ENCODE measurements at places on chromosomes 6 and 20. TPM values are rescaled to one million over a fixed set of nuclear protein-coding genes. Genes with fewer than 3 reads are reported as not detected.

BCAS1 gene
- total RNA-seq, result 0.69 TPM

MCM9 gene
- total RNA-seq, result 5.5 TPM

NFYA gene
- 11.7 TPM for total RNA-seq

SIRPB2 gene
- total RNA-seq, result not detected

PRELID3B gene
- total RNA-seq, result 69.8 TPM

SLC17A4 gene
- not detected for total RNA-seq

PTPRA gene
- total RNA-seq, result 35.3 TPM

NFATC2 gene
- 7.7 TPM for total RNA-seq

PROCR gene
- 148 TPM for total RNA-seq

ECT2L gene
- not detected for total RNA-seq

CAGE1 gene
- total RNA-seq, result 0.04 TPM

FHL5 gene
- not detected for total RNA-seq

PRKN gene
- total RNA-seq, result not detected

EBF4 gene
- total RNA-seq, result 2.1 TPM

PRSS35 gene
- 0.09 TPM for total RNA-seq

KCNG1 gene
- total RNA-seq, result 52.5 TPM

FERMT1 gene
- 14.4 TPM for total RNA-seq

ARHGAP40 gene
- not detected for total RNA-seq

C6orf89 gene
- 20.6 TPM for total RNA-seq

PNPLA1 gene
- total RNA-seq, result not detected

TRIM31 gene
- 0.69 TPM for total RNA-seq

CD109 gene
- 81.2 TPM for total RNA-seq

C6orf132 gene
- total RNA-seq, result 2.8 TPM

KHDRBS2 gene
- not detected for total RNA-seq

RIN2 gene
- 24.2 TPM for total RNA-seq

C20orf202 gene
- 0.07 TPM for total RNA-seq

MYO6 gene
- 6.1 TPM for total RNA-seq

TMEM217 gene
- 0.60 TPM for total RNA-seq

TREML2 gene
- not detected for total RNA-seq

TTK gene
- 19.0 TPM for total RNA-seq

KIF6 gene
- 0.18 TPM for total RNA-seq

REM1 gene
- total RNA-seq, result 0.47 TPM

CHRNA4 gene
- total RNA-seq, result 0.61 TPM

ZSCAN23 gene
- not detected for total RNA-seq

SCUBE3 gene
- total RNA-seq, result 0.05 TPM

B3GALT4 gene
- total RNA-seq, result 0.71 TPM

BTN2A1 gene
- total RNA-seq, result 19.6 TPM

TOX2 gene
- 10.4 TPM for total RNA-seq

BMP7 gene
- total RNA-seq, result 0.36 TPM

IFT52 gene
- total RNA-seq, result 34.4 TPM

SRMS gene
- 0.14 TPM for total RNA-seq

CCM2L gene
- total RNA-seq, result 0.22 TPM

MROH8 gene
- total RNA-seq, result 0.70 TPM

CDH26 gene
- total RNA-seq, result 0.13 TPM

DDX43 gene
- total RNA-seq, result not detected

SLC12A5 gene
- 13.8 TPM for total RNA-seq

ARHGAP18 gene
- total RNA-seq, result 5.3 TPM

LMBRD1 gene
- total RNA-seq, result 10.3 TPM

TUBB2B gene
- total RNA-seq, result 16.9 TPM

UNC5CL gene
- total RNA-seq, result 0.46 TPM

SLC22A3 gene
- total RNA-seq, result 59.2 TPM

TFAP2C gene
- total RNA-seq, result 14.6 TPM

MYCT1 gene
- total RNA-seq, result not detected

GPR6 gene
- total RNA-seq, result not detected

BTNL2 gene
- total RNA-seq, result not detected

CGA gene
- 0.56 TPM for total RNA-seq
